AG04450 (cell line): ENCODE measurements at places on chromosomes 7 and 10. TPM values are rescaled to one million over a fixed set of nuclear protein-coding genes. Genes with fewer than 3 reads are reported as not detected.

- DNase-seq = no peak
Observed at GRCh38 chr10:90062786-90063185, 361.4 kb downstream of the KIF20B start.

PLEKHS1 gene
- not detected in 2 replicates for polyA plus RNA-seq

DNA sequence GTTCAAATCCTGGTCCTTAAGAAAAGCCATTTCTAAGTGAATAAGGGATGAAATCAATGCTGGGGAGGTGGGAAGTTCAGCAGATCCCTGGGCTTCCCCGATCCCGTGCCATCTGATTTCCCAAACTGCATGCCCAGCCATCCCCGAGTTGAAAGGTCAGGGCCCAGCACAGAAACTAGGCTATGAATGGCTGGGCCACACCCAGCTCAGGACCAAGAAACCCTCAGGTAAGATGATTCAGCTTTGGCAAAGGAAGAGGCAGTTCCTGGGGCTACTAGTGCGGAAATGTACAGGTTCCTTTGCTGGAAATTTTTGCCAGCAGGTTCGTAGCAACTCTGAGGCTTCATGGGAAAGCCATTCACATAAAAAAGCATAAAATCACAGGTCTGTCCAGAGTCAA is 182.7 kb downstream of the FAM107B start:
- DNase-seq = no peak

GRCh38 chr10:43091846-43092245 is 15.0 kb downstream of the RET start:
- no peak for DNase-seq

DNA sequence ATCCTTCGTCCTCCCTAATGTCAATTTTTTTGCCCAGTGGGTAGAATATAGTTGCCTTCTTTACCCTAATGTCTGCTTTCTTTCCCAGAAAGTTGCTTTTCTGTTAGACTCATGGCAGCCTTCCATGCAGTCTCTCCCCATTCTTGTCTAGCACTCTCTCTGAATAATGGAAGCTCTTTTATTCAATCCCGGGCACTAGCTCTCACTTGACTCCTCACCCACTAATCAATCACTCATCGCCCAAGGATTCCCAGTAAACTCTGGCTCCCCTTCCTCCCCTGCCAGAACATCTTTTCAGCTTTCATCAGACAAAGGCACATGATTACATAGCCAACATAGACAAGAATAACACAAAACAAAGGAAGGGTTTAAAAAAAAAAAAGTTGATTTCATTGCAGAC is 100.2 kb upstream of the RELN start:
- DNase-seq = no peak

GRCh38 chr10:132387764-132388210 is 9.2 kb upstream of the PWWP2B start:
- no peak for DNase-seq

GRCh38 chr7:4762121-4763055 is 13.0 kb upstream of the AP5Z1 start:
- DNase-seq = no peak

DNA sequence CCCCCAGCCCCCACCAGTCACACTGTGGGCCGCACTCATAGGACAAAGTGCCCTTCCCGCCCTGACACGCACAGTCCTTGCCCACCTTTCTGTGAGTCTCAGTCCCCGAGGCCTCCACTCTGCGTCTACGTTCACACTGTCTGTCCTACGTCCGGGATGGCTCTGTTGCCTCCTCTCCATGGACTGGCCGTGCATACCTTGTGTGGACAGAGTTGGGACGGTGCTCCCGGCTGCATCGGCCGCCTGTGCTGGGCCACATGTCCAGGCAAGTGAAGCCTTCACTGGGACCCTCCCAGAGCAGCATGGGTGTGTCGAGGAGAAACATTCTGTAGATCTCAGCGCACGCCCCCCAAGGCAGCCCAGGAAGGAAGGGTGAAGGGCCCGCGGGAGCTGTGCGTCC is 239.0 kb downstream of the MGMT start:
- no peak for DNase-seq

GRCh38 chr10:6473901-6474370 is 106.1 kb downstream of the PRKCQ start:
- no peak for DNase-seq

FGFR2 gene
- polyA plus RNA-seq = not detected in 2 replicates

OR2A5 gene
- not detected in 2 replicates for polyA plus RNA-seq

DNA sequence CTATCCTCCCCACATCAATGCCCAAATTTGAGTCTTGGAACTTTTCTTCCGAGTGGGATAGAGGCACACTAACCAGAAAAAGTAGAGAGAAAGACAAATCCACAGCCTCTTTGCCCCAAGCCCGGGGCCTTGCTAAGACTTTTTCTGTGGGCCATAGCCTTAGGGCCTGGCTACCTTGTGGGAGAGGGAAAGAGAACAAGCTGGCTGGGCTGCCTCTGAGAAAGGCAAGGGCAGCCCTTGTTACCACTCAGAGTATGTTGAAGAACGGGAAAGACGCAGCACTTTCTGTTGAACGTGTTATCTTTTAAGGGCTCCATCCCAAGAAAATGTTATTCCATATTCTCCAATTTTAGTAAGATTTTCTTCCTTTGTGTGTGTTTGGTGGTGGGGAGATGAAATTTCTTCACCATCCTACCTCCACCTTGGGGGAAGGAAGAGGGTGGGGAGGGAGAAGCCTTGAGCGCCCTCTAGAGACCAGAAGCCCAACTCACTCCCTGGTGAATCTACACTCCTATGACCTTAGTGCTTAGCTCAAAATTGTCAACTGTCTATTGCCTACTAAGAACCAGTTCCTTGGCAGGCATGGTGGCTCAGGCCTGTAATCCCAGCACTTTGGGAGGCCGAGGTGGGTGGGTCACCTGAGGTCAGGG is 3.9 kb upstream of the NRF1 start:
- DNase-seq = no peak

FUOM gene
- polyA plus RNA-seq = 17.8 and 24.3 TPM in 2 replicates

DNA sequence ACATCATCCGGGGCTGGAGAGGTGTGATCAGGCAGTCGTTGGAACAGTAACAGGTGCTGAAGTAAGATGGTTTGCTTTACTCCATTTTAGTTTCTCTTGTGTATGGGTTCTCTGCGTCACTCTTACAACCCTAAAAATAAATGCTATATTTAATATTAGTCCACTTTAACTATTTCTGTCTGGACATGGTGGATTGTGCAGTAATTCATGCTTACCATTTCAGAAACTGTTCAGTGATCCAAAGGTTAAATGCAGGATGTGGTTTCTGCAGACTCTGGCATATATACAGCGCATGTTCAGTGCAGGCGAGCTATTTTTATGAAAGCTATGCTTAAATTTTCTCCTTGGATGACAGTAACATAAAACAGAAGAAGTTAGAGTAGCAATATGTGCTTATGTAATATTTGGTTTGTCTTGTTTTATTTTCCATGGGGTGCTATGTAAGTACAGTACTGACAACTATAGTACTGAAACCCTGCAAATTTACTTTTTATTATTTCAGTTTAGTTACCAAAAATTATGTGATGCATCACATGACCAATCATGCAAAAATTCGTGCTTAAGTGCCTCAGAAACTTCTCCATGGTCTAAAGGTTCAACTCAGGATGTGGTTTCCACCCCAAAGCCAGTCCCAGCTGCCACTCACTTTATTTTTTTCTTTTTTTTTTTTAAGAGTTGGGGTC is 46.6 kb upstream of the GRID1 start:
- no peak for DNase-seq

EMX2 gene
- not detected in 2 replicates for polyA plus RNA-seq

- DNase-seq = peak; percentile 55
Observed at GRCh38 chr10:94138391-94138790, 144.7 kb downstream of the PLCE1 start.

DNA sequence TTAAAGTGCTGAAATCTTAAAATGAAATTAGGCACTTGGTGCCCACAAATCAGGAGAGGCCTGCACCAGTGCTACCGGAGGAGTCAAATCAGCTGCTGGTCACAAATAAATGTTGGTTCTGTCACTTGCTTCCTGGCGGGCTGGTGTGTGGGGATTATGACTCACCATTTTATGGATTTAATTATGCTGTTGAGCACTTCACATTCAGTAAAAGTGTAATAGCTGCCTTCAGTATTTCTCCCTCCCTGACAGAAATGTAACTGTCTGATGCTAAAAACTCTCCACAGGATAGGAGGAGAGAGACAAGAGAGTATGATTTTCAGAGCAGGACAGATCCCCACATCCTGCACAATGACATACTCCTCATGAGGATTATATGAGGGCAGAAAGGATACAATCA is 186.0 kb downstream of the JAZF1 start:
- no peak for DNase-seq

INTS1 gene
- polyA plus RNA-seq = 9.0 and 13.1 TPM in 2 replicates

GRCh38 chr7:106369352-106369751 is 84.6 kb upstream of the NAMPT start:
- DNase-seq = peak; percentile 33

DNA sequence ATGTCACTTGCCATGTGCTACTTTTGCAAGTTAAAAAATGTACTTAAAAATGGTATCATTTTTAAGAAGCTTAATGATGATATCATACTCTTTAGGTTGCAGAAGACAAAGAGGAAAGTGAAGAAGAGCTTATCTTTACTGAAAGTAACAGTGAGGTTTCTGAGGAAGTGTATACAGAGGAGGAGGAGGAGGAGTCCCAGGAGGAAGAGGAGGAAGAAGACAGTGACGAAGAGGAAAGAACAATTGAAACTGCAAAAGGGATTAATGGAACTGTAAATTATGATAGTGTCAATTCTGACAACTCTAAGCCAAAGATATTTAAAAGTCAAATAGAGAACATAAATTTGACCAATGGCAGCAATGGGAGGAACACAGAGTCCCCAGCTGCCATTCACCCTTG is 6.1 kb downstream of the LMOD2 start:
- no peak for DNase-seq

PRF1 gene
- not detected in 2 replicates for polyA plus RNA-seq

- DNase-seq = no peak
Observed at GRCh38 chr7:36806891-36807290, 82.6 kb upstream of the AOAH start.

DNA sequence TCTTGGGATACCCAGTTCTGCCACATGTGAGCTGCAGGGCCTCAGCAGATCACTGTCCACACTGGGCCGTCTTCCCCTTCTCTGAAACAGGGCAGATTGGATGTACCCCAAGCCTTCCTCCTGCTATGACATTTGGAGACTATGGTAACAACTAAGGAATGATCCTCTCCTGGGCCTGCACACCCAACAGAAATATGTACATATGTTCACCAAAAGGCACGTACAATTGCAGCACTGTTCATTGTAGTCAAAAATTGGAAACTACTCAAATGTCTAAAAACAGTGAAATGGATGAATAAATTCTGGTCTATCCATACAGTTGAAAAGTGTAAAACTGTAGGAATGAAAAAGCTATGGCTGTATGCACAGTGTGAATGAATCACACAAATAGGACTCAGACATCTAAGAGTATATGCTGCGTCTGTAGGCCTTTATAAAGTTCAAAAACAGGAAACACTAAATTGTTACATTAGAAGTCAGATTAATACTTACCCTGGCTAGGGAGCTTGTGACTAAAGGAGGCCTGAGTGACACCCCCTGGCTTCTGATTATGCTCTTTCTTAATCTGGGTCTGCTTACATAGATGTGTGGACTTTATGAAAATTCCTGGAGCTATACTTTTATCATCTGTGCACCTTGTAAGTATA is 16.1 kb upstream of the XPNPEP1 start:
- DNase-seq = no peak

GRCh38 chr7:102404005-102404861 is 8.1 kb downstream of the PRKRIP1 start:
- DNase-seq = no peak

MINDY3 gene
- 19.4 and 28.7 TPM in 2 replicates for polyA plus RNA-seq

C10orf53 gene
- not detected in 2 replicates for polyA plus RNA-seq

- no peak for DNase-seq
Observed at GRCh38 chr10:79329529-79329928, 17.7 kb upstream of the PPIF start.

GRCh38 chr10:33056828-33057596 is 99.0 kb upstream of the ITGB1 start:
- no peak for DNase-seq

CTAGE15 gene
- not detected in 2 replicates for polyA plus RNA-seq

DNA sequence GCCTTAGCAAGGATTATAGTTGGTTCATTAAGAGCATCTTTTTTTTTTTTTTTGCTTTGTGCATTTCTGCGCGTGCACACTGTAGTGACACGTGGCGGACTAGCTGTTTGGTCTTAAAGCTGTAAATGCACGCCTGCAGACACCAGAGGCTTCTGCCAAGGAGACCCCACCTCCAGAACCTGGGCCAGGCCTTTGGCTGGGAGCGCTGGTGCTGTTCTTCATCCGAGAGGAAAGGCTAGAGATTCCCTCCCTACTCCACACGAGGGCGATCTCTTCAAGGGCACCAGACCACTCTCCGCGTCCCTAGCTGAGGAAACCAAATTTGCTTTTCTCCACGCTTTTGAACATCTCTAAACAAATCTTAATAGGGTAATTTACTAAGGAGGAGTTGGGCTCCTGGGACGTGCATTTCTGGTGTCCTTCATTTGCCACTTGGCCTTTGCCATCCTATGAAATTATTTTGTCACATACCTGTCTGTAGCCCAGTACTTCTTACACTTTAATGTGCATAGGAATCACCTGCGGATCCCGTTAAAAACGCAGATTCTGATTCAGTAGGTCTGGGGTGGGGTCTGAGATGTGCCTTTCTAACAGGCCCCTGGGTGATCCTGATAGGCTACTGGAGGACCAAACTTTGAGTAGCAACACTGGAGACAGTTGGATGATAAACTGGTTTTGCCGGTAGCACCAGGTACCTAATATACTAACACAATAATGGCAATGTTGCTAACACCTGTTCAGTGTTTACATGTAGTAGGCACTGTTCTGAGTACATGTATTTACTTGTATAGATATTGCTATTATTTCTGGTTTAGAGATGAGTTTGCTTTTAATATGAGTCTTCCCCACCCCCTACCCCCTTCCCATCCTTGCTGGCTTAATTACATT is 1.3 kb upstream of the SLC26A5 start:
- DNase-seq = peak; percentile 0

GRCh38 chr10:75434291-75434690 is 2.9 kb downstream of the LRMDA start:
- no peak for DNase-seq

DNA sequence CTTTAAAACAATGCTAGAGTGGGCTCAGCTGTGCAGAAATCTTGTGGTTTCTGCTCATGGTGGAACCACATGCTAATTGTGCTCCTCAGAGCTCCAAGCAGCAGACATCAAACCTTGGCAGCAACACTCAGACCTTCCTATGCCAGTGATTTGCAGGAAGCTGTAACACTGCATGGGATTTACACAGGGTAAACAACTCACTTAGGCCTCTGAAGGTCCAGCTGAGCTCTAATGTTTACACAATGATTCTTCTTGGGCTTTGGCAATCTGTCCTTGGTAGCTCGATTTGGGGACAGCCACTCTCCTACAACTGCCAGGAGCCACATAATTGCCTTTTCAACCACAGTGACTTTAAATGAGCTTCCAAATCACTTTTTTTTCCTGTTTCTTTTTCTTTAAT is 97.7 kb upstream of the PDLIM1 start:
- no peak for DNase-seq

DNA sequence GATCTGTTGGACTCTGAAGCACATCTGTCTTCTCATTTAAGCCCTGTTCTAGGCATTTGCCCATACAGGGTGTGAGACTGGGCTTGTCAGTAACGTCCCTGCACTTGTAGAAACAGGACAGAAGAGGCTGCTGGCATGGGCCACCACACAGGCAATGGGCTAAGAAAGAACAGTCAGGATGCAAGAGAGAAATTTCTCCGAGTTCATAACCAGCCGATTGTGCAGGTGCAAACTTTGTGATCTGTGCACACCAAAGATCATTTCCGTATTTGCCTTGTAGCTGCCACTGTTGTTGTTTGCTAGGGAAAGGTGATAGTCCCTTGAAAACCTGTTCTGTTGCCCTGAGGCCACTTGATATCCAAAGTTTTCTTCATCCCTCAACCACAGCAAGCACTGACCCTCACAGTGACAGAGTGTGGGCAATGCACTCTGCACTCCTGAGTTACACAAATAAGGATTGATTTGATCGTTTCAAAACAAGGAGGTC is 20.3 kb downstream of the KLF6 start:
- DNase-seq = no peak
